GM04504 (cell line): ENCODE measurements at places on chromosomes 11 and 22.

- no peak for DNase-seq
Measured at GRCh38 chr11:45928535-45929215, 6.2 kb downstream of the LARGE2 start.

- no peak for DNase-seq
Measured at GRCh38 chr11:95372097-95372656, 141.2 kb upstream of the SESN3 start.

- no peak for DNase-seq
Measured at GRCh38 chr22:39292031-39292462, 27.4 kb downstream of the RPL3 start.

DNA sequence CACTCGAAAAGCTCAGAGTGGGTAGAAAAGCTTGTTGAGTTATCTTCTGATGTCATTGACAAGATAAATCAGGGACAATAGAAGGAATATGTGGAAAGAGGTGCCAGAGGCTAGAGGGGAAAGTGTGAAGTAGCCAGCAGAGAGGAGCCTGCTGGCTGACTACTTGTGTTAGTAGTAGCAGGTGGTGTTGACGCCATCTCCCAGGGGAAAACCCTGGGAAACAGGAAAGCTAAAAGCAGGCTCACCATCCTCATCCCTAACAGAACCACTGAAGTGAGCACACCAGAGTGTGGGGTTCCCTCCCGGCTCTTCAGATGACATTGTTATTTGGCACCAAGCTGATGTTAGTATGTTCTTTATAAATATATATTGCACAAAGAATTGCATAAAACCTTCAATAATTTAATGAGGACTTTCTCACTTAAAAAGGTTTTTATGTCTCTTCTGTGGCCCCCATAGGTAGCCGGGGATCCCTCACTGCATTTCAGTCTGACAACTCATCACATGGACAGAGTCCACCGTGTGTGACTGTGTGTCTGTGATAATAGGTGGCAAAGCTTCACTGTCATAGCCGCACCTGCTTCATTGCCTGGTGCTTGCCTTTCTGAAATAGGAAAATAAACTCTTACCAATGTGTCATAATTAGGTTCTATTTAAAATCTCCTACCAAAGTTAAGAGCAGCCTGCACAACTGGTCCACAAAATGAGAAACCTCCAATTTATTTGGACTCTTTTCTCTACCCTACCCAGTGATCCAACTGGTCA lies 63.2 kb upstream of the TOP3B start:
- no peak for DNase-seq

DNA sequence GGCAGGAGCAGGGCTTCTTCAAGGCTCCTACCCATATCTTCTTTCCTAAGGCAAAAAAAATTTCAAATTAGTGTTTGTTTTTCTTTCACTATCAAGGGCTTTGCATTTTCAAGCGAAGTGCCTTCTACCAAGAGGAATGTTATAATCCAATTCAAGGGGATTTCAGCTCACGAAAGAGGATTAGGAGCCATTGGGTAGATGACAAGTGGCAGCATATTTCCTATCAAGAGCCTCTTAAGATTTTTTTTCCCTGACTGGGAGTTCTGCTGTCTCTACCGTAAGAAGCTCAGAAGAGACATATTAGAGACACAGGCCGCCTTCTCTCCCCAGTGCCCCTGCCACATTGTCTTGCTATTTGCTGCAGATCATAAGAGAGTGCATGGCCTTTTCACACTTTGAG lies 55.9 kb upstream of the BMAL1 start:
- DNase-seq = no peak

DNA sequence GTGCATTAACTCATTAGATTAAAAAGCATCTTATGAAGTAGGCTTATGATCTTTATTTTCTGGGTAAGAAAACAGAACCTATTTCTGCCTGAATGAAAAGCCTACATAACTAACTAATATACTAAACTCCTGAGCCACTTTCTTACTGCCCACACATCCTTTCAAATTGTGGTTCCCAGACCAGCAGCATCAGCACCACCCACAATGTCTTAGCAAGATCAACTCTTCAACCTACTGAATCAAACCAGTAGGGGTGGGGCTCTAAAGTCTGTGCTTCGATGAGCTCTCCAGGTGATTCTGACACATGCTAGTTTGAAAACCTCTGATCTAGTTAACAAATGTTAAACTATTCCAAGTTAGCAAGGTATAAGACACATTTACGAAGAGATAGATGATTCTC lies 462.4 kb downstream of the DLG2 start:
- DNase-seq = no peak

DNA sequence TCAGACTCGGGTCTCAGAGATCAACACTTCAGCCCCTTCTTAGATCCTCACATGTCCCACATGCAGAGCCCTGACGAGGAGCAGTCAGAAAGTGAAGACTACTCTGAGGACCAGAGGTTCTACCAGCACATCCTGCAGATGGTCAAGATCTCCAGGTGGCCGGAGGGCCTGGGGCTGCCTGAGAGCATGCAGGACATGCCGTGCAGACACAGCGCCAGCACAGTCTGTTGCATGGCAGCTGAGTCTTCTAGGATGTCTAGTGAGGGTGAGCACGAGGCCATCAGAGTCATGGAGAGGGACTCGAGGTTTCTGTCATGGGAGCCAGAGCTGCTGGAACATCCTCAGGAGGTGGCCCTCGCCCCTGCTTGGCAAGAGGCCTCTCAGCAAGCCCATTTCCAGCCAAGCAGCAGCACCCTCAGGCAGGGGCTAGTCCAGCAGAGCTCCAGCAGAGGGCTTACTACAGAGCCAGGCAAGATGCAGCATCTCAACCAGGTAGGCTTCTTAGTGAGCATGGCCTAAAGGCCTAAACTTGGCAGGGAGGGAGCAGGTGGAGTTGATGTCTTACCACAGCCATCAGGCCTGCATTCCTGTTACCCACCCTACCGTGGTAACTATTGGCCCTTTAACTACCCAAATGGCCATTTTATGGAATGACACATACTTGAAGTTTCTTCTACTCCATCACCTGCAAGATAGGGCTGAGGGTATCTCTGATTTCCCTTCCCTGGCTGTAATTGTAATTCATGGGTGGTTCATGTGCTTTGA lies 28.7 kb downstream of the CEP164 start:
- no peak for DNase-seq
